ENCODE measurements at places on chromosomes 3 and 15. TPM values are rescaled to one million over a fixed set of nuclear protein-coding genes. Genes with fewer than 3 reads are reported as not detected.

Gene SLC6A20
- not detected for total RNA-seq

Gene CRABP1
- total RNA-seq = not detected

Gene ANKUB1
- total RNA-seq = not detected

Gene C15orf62
- total RNA-seq = 0.65 TPM

Gene CHRNA3
- total RNA-seq = not detected

Gene NMNAT3
- total RNA-seq = 0.76 TPM

Gene SLC22A13
- total RNA-seq = under 0.01 TPM

Gene MKRN3
- under 0.01 TPM for total RNA-seq

Gene FAM3D
- total RNA-seq = not detected

Gene FAM81A
- not detected for total RNA-seq

Gene ECE2
- total RNA-seq = not detected

Gene PLSCR5
- total RNA-seq = not detected

Gene ARGFX
- total RNA-seq = not detected

Gene WDR93
- total RNA-seq = 0.10 TPM

Gene IQCF5
- total RNA-seq = not detected

Gene STRC
- total RNA-seq = not detected

Gene TYRO3
- total RNA-seq = 9.3 TPM

Gene GHSR
- total RNA-seq = not detected

Gene SQOR
- total RNA-seq = 60.1 TPM

Gene CYP19A1
- total RNA-seq = not detected

All from vein endothelial cell (primary cell).